ENCODE measurements at places on chromosomes 11 and 22. TPM values are rescaled to one million over a fixed set of nuclear protein-coding genes. Genes with fewer than 3 reads are reported as not detected.

DNA sequence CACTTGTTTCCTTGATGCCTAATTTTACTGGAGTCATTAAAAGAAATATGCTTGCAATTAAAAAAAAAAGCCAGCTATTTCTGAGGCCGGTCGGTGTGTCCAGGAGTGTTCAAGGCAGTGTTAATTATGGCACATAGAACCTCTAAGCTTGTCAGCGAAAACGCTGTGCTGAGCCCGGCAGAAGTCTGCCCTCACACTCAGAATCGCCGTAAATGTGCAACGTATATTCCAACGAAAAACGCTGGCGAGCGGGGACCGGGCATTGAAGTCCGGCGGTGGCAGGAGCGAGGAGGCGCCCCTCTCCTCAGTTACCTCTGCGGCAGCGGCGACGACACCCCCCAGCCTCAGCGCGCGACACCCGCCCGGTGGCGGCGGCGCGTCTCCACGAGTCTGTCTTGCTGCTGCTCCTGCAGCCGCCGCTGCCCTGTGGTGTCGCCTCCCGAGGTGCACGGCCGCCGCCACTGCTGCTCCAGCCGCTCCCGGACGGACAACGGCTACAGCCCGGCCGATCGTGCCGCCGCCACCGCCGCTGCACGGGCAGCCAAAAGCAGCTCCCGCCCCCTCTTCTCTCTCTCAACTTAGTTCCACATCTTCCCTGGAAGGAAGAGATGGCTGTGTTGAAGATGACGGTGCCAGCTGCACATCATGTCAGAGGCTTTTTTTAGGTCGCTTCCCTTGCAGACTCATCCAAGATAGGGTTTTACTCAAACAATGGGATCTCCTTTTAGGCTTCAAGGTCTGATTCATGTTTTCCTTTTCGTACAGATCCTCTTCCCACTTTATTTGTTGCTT lies 56.0 kb downstream of the JAM3 start:
- peak; percentile 84 for DNase-seq

DNA sequence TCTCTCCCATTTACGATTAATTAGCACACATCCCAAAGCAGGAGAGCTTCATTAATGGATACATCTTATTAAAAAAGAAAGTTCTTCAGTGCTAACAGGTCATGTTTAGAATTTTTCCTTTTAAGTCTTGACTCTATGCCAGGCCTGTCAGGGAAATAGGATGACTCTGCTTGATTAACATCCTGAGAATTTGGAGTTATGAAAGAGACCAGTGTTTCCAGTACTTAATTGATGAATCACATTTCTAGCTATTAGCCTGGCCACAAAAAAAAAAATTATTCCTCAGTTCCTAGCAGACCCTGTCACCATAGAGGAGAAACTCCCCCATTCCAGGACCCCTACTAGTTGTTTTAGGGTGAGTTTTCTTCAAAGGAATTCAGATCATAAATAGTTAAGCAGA lies 23.6 kb upstream of the ME3 start:
- no peak for DNase-seq

DNA sequence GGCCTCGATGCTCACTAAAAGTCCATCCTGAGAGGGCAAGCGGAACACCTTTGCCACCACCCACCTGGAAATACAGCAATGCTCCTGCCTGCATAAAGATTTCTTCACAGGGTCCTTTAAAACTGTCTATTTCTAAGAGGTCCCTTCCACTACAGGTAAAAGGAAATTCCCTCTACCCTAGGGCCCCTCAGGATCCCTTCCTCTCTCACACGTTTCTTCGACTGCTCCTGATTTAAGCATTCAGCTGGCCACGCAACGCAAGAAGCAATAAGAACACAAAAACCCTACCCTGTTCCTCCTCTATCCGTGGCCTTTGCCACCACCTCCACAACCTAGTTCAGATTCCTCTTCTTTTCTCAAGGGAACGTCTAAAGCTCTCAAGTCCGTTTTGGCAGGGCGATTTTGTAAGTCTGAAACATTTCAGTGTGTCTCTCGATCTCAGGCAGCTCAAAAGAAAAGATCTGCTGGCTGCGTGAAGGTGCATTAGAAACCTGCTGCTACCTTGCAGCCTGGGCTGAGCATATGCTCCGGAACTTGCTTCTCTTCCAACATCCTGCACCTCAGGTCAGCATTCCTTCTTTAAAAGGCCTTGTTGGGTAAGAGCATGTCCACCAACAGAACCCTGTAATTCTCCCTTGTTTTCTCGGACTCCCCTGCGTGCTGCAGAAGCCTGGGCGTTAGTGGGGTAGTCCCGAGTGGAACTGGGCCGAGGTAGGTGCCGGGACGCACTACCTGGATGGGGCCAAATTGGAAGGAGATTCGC lies 1.6 kb downstream of the LGR4 start:
- DNase-seq, result no peak

DNA sequence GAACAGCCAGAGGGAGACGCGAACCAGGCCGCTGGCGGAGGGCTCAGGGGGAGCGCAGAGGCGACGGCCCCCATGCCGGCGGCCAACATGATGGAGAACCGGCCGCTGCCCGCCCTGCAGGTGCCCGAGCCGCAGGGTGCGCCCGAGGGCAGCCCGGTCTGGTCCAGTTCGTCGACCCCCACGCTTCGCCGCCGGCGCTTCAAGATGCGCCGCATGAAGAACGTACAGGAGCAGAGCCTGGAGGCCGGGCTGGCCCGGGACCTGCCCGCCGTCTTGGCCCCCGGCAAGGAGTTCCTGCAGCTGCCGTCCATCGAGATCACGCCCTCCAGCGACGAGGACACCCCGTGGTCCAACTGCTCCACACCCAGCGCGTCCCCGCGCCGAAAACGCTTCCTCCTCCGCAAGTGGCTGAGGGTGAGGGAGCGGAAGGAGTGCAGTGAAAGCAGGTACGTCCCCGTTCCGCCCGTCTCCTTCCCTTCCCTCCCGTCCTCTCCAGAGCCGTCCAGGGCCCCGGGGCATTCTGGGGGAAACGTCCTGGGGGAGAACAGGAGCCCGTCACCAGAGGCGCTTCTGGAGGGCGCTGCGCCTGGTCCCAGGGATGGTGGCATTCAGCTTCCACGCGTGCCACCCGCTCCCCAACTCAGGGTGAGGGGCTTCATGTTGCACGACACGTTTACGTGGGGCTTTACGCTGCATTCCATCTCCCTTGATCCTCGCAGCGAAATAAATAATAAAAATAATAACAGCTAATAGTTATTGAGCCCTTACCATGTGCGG lies 840 bp downstream of the GRAMD1B start:
- peak; percentile 94 for DNase-seq

- DNase-seq, result no peak
These were observed 8.7 kb upstream of the LAYN start for GRCh38 chr11:111531687-111532364.

DNA sequence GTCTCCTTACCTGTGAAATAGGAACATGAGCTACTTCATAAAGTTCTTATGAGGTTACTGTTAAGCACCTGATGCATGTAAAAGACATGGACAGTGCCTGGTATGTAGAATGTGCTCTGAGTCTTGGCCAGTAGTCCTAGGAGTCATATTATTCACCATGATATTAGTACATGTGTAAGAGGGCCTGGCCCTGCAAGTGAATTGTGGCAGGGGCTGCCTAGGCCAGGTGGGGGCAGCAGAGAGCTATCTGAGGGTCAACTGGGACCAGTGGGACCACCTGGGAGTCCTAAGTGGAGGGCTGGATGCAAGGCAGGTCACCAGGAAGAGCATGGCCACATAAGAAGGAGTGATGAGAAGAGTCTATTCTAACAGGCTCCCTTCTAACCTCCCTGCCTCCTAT lies 529.5 kb downstream of the SOX6 start:
- DNase-seq, result no peak

- DNase-seq, result no peak
These were observed 31.9 kb downstream of the RASSF10 start for GRCh38 chr11:13040969-13041561.

GRCh38 chr11:23696688-23697415 lies 800.0 kb upstream of the LUZP2 start:
- no peak for DNase-seq

DNA sequence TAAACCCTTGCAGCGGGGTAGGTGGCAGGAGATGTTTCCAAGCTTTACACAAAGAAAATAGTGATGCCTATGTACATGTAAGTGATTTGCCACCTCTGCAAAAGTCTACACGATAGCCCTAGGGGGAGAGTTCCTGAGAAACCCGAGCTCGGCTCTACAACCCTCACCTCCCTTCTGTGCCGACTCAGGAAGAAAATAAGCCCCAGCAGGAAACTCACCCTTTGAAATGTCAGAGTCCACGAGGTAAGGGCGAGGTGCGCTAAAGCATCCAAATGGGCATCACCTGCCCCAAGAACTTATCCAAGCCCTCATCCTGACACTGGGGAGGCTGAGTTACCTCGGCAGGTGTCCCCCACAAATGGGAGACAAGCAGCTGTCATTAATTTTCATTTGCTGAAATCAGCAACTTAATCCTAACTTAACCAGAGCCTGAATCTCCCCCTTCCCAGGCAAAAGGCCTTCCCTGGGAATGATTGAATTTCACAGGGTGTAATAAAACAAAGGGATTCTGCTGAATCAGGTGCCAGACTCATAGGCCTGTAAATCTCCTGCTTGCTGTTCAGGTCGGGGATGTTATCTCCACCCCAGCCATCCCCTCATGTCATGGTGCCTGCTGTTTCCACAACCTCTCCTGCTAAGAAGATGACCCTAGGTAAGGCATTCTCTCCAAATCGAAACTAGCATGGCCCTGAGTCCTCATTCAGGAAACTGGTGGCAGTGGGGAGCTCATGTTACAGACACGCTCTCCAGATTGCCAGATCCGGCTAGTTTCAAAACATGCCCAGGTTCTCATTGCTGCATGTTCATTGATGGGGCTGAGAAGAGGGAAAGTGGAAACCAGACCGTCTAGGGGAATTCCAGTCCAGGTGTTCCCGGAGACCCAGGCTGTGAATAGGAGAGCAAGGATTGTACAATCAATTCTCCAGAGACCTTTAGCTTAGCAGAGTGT lies 105.3 kb upstream of the KIRREL3 start:
- DNase-seq, result no peak

GRCh38 chr11:94526645-94527438 lies 14.6 kb downstream of the C11orf97 start:
- DNase-seq, result no peak

DNA sequence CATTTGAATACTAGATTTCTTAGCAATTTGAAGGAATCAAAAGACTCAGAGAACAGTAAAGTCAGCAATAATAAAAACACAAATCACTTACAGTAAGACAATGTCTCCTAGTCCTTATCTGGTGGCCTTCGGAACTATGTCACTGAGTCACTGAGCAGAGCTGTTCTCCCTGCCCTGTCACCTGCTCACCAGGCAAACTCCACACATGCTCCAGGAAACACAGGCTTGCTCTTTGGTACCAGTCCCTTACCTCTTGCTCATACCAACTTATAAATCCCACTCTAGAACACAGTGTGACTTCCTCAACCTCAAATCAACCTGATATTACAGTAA lies 81.1 kb upstream of the CHRM4 start:
- DNase-seq, result no peak

DNA sequence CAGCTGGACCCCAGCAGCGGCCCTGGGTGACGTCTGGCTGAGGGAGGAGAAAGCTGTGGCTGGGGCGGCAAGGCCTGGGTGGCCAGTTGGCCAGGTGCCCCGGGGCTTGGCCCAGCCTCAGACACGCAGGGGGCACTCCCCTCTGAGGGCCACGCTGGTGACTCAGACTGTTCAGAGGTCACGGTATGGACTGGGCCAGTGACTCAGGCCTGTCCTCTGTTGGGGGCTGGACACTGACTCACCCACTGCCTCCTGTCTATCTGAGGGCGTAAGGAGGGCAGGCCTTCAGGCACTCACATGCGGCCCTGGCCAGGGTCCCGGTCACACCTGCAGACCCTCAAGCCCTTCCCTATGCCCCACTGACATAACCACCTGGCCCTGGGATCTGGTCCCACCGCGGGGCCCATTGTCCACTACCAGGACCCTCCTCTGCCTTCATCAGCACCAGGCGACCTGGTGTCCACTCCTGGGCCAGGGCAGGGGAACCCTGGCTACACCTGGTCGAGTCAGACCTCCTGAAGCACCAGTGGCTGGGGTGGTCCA lies 3.7 kb upstream of the MUC5AC start:
- DNase-seq, result peak; percentile 94

GRCh38 chr11:42237701-42238235 lies 778.3 kb upstream of the LRRC4C start:
- DNase-seq, result no peak

DNA sequence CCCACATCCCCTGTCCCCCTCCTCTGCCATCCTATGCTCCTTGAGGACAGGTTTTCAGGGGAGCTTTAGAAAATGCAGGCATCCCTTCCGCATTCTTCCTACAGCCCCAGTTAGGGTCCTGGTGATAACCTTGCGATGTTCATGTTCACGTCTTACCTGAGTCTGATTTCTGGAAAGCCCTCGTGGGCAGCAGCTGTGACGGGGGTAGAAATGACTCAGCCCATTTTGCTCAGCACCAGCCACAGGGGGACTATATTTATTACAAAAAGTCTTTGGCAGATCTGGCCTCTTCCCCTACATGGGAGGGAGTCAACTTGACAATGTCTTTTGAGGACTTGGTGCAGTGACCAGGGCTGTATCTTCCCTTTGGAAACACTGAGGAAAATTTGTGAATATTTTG lies 12.3 kb downstream of the PKNOX2 start:
- no peak for DNase-seq

DNA sequence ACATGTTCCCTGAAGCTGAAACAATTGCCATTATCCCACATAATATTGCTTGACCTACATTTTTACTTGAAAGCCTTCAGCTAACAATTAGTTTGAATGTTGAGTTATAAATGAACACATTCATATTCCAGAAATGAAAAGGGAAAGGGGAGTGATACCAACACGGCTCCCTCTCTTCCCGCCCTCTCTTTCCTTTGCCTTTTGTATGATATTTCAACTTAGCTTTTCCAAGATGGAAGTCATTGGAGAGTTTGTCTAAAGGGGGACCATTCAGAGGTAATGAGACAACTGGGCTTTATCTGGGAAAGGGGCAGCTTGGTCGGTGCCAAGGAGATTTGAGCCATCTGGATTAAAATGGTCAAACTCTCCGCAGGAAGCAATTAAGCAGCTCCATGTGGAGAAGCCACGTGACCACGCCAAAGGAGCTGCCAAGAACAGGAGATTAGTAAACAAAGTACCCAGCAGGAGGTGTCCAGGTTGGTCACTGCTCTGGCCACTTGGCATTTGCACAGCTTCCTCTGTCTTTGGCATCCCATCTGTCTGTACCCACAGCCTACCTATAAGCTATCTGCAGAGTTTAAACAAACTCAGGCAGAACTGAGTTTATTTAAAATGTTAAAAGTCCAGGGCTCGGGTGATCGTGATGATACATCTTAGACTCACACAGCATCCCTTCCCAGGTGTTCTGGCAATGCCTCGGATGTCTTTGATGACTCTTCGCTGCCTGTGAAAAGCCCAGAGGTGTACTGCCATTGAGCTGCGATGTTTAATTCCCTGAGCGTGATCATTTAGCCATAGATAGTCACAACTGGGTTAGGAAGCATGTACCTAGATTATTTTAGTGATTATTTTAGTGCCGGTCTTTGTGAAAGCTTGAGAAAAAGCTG lies 735.9 kb downstream of the NTM start:
- no peak for DNase-seq

The CCDC81 gene
- total RNA-seq, result 6.2 TPM

The RHOD gene
- 12.5 TPM for total RNA-seq

The HEPN1 gene
- total RNA-seq, result 0.28 TPM

The OR10A4 gene
- total RNA-seq, result not detected

The PRODH gene
- total RNA-seq, result 0.33 TPM

The PICK1 gene
- 17.5 TPM for total RNA-seq

The F2 gene
- not detected for total RNA-seq

The PATE2 gene
- 0.79 TPM for total RNA-seq

The RHOG gene
- total RNA-seq, result 55.0 TPM

The DERL3 gene
- 0.83 TPM for total RNA-seq

The A4GALT gene
- 42.2 TPM for total RNA-seq

Measured in posterior vena cava (tissue), 2 donors.